ENCODE measurements at places on chromosomes 4 and X.

- peak; percentile 33 for DNase-seq
Observed at GRCh38 chr4:83362492-83363329, 28.1 kb upstream of the HPSE start.

- no peak for DNase-seq
Observed at GRCh38 chr4:133600008-133600407, 450.9 kb downstream of the PCDH10 start.

DNA sequence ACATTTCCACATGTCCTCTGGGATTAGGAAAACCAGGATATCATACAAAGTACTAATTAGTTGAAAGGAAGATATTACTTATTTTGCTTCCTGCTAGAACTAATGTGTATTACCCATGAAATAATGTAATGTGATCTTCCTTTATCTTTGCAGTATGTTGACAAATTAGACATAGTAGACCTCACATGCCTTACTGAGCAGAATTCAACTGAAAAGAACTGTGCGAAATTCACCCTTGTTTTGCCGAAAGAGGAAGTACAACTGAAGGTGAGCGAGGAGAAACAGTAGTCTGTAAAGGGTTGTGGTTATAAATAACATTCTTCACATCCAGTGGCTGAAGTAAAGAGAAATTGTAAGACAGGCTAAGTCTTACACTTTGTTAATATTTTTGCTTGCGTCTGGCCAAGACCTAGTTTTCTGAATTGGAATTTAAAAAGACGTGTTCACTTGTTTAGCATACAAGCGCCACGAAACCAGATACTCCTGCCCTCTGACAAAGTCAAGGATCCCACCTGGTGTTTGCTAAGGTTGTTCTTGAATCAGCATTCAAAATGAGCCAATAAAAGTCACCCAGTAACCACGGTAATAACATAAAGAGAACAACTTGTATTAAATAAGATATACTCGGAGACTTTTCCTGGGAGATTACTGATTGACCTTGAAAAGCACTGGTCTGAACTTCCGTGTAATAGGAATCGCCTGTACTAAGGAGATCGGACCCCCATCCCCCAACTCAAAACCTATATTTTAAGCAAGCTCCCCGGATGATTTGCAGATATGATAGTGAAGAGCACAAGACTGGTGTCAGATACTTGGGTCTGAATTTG is 16.9 kb downstream of the STAP1 start:
- no peak for DNase-seq

DNA sequence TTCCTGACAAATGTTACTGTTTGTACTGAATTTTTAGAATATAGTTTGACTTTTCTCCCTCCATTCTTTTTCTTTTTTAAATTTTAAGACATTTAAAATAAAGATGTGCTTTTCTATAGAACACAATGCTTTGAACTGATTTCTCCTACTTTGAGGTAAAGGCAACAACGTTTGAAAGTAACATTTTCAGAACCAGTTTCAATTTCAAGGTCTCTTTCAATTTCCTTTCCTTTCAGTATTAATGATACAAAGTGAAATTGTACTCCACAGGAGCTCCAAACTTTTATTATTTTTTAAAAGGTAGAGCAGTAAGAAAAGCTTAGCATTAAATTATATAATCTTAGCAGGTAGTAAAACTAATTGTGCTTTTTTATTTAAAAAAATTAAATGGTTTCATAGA is 54.9 kb downstream of the NDST4 start:
- DNase-seq: no peak

DNA sequence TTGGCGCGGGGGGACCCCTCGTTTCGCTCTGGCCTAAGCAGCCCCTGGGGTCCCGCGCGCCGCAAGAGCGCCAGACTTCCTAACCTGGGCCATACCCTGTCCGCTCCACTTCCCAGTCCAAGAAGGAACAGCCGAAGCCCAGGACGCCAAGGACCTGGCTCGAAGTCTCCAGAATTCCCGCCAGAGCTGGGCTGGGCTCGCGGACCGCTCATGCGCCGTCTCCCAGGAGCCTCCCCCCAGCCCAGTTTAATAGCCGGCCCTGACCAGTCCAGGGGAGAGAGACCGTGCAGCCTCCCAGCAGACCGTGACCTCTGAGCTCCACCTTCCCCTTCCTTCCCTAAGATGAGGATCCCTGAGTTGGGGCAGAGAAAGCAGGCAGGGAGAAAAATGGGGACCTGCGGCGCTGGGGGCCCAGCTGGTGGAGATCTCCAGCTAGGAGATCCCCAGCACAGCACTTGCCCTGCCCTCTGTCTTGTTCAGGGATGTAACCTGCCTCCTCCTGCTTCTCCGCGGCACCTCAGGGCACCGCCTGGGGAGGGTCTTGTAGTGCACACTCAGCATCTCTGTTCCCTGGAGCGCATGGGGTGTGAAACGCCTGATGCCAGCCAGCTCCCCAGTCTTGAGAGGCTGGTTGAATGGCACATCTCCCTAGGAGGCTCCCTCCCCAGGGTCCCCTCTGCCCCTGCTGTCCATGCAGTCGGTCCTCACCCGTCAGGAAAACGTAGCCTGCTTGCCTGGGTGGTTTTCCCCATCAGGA is 1.2 kb upstream of the LETM1 start:
- no peak for DNase-seq

DNA sequence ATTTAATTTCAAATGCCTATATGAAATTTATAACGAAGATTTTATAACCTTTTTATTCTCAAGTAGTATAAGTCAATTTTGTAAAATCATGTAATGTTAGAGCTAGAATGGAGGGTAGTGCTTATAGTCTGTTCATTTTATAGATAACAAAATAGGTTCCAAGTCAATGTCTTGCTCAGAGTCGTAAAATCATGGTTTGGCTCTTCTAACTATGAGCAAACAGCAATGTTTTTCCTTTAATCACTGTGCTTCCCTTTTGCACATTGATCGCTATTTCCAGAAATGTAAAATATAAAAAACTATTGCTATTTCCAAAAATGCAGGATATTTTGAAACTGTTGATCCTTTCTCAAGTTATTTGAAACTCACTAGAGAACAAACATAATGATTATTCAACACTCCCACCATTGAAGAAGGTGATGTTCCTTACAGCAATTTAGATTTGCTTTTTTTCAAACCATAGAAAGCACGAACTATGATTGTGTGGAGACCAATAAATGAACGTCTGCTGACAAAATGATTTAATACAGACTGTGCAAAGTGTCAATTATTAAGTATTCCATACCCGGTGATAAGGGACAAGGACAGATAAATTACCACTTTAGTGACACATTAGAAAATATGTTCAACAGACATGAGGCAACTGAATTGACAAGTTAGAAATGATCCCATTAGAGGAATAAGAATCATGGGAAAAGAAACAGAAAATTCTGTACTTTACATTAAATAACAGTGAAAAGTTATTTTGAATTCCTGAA is 412.1 kb upstream of the TECRL start:
- no peak for DNase-seq

- no peak for DNase-seq
Observed at GRCh38 chrX:23505531-23506303, 161.6 kb upstream of the PRDX4 start.

GRCh38 chrX:65985922-65986588 is 53.8 kb downstream of the VSIG4 start:
- peak; percentile 39 for DNase-seq

GRCh38 chrX:129641941-129642340 is 12.8 kb downstream of the APLN start:
- no peak for DNase-seq

GRCh38 chrX:38923451-38923969 is 122.3 kb downstream of the MID1IP1 start:
- DNase-seq: no peak

GRCh38 chrX:12447448-12448064 is 309.3 kb downstream of the FRMPD4 start:
- peak; percentile 88 for DNase-seq

GRCh38 chr4:8041868-8042267 is 102.2 kb upstream of the AFAP1 start:
- DNase-seq: no peak

- DNase-seq: peak; percentile 52
Observed at GRCh38 chr4:122481766-122482405, 25.4 kb upstream of the IL2 start.

GRCh38 chr4:58456727-58457384 is 1346.7 kb upstream of the IGFBP7 start:
- no peak for DNase-seq

DNA sequence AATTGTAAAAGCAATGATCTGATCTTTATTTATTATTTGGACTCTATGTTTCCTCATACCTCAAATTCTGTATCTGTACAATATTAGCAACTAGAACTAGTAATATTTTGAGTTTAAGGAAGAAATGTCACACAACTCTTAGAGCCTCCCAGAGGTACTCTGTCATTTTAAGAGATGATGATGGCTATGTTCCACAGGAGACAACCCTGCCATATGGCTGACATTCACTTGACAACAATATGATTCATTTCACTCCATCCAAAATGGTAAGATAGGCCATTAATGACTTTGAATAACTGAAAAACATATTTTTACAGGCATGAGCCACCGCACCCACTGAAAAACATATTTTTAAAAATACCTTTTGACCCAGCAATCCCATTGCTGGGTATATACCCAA is 190.3 kb downstream of the MAML3 start:
- DNase-seq: no peak

GRCh38 chr4:168487282-168488035 is 7.2 kb upstream of the DDX60L start:
- DNase-seq: peak; percentile 52
